Activated T-helper 1 cell treated with anti-CD3 and anti-CD28 coated beads, Interleukin-2, amount 50 U/mL, for 16 hours (primary cell): ENCODE measurements at places on chromosomes 7 and 10.

DNA sequence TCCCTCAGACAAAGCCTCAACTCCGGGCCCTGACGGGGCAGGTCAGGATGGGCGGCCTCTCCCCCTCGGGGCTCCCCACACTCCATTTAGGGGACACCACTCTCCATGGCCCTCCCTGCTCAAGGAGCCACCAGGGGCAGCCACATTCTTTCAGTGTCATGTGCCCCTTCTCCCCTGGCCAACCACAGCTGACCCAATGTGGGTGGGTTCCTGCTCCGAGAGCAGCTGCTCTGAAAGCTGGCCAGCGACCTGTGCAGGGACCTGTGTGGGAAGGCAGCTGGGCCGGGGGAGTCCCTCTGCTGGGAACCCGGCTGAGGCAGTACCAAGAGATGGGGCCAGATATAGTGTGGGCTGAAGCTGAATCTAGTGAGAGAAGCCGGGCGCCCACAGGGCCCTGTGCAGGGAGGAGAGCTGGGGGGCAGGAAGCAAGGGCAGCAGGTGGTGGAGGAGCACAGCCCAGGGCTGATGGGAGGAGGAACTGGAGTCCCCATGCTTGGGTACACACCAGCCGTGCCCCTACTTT, 40.6 kb upstream of the NPFFR1 start:
- no peak for DNase-seq

- no peak for DNase-seq
Observed at GRCh38 chr10:88657901-88658300, 6.3 kb upstream of the LIPF start.

GRCh38 chr10:89954787-89955566, 253.6 kb downstream of the KIF20B start:
- no peak for DNase-seq

- DNase-seq, result no peak
Observed at GRCh38 chr7:158403013-158403821, 184.4 kb downstream of the PTPRN2 start.
